ENCODE measurements at places on chromosomes 7 and 10. TPM values are rescaled to one million over a fixed set of nuclear protein-coding genes. Genes with fewer than 3 reads are reported as not detected.

Gene CYP2C19
- total RNA-seq, result not detected

GRCh38 chr7:35768346-35768745 is 32.5 kb upstream of the SEPTIN7 start:
- no peak overlapping the region for H3K27ac ChIP-seq
- no peaks in the 10 kb centered on the region for H3K27me3 ChIP-seq
- no peaks in the 10 kb centered on the region for H3K4me1 ChIP-seq
- no peak overlapping the region for H3K4me3 ChIP-seq
- no peaks in the 10 kb centered on the region for H3K36me3 ChIP-seq

GRCh38 chr7:101487753-101488152 is 125.1 kb downstream of the COL26A1 start:
- no peak overlapping the region for H3K4me3 ChIP-seq
- peaks cover 31% of the 10 kb centered on the region for H3K4me1 ChIP-seq
- H3K27ac ChIP-seq, result no peak overlapping the region

DNA sequence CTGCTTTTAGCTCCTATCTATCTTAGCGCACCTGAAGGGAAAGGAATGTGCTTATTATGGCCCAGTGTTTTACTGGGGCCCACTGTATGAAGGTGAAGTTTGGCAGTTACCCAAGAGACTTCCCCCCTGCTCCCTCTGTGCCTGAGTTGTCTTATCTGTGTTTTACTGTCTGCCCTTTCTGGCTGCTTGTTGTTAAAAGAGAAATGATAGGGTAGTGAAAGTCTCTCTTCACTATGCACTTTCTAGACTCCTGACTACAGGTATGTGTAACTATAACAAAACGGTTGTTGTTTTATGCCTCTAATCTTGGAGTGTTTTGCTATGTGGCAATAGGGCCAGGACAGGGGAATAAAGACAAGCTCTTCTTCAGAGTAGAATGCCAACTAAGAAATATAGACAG is 326.9 kb downstream of the KIF20B start:
- DNase-seq, result no peak
- H3K27ac ChIP-seq, result no peak overlapping the region
- no peaks in the 10 kb centered on the region for H3K4me1 ChIP-seq
- no peaks in the 10 kb centered on the region for H3K36me3 ChIP-seq
- H3K4me3 ChIP-seq, result no peak overlapping the region

GRCh38 chr10:3848005-3848774 is 63.2 kb upstream of the KLF6 start:
- no peaks in the 10 kb centered on the region for H3K27me3 ChIP-seq
- no peak for DNase-seq
- H3K4me1 ChIP-seq, result peaks cover 4% of the 10 kb centered on the region
- H3K36me3 ChIP-seq, result no peaks in the 10 kb centered on the region
